SJSA1 (cell line): ENCODE measurements at places on chromosomes 11 and 22. TPM values are rescaled to one million over a fixed set of nuclear protein-coding genes. Genes with fewer than 3 reads are reported as not detected.

Gene CRYBB3
- total RNA-seq = not detected in 2 replicates

Gene DEFB131B
- total RNA-seq = not detected in 2 replicates

Gene CHRNA10
- 0.28 and 0.71 TPM in 2 replicates for total RNA-seq

Gene SOX6
- total RNA-seq = 6.5 and 18.5 TPM in 2 replicates

Gene TEAD1
- 77.0 and 123 TPM in 2 replicates for total RNA-seq

Gene SPON1
- total RNA-seq = 22.5 and 24.6 TPM in 2 replicates

Gene CLDN5
- total RNA-seq = not detected in 2 replicates
